ENCODE measurements at places on chromosomes 5 and 9.

DNA sequence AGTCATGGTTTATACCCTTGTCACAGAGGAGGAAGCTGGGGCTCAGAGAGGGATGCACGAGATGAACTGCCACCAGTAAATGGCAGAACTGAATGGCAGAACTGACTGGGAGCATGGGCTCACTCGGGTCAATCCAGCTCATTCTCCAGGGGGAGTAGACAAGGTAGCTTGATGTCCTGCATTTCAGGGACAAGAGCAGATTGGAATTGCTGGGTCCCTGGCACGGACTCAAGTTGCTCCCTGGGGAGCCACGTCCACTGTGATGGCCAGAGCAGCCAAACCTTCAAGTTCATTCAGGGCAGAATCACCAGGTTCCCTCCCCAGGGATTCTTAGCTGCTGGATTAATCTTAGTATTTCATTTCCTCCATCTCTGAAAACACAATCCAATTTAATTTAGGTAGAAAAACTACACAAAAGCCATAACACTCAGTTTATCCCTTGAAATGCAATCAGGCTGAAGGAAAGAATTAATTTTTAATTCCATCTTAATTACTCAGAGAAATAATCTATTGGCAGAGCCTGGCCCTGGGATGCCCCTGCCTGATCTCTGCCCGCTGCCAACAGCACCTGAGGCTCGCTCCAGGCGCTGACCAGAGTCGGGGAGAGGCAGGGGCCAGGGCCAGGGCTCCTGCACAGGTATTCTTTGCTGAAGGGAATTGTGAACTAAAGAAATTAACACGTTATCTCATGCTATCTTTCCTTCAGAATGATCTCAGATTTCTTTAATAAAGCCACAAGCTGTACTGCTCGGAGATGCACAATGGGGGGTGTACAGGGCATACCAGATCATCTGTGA lies 42.0 kb upstream of the UNC5A start:
- DNase-seq, result no peak

DNA sequence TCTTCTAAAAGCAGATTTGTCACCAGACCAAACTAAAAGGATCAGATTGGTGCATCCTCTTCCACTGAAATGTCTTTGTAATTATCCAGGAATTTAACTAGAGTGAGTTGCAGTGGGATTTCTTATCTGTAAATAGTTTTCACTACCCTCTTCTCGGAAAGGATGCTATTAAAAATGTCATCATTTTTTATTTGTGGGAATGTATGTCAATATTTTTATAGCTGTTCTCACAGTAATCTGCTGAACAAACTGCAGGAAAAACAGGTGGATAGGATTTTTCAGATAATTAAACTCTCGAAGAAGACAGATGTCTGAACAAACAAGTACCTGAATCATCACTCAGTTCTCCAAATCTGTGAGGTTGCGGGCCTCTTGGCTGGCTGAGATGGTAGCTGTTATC lies 62.7 kb downstream of the RAB14 start:
- DNase-seq, result no peak

GRCh38 chr5:122778157-122778556 lies 3.3 kb downstream of the SNX2 start:
- DNase-seq, result no peak

DNA sequence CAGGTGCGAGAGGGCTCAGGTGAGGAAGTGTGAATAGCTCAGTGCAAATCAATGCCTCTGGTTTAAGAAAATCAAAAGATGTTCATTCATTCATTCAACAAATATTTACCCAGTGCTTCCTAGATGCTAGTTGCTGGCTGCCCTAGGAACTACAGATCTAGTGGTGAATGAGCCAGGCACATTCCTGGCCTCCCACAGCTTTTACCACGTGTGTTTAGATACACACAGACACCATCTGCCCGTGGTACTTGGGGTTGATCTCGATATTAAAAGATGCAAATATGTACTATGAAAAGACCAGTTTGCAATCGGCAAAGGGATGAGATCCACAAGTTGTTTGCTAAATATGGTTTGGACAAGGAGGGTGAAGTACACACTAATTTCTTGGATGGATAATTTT lies 78.2 kb downstream of the GTF3C4 start:
- DNase-seq, result no peak

GRCh38 chr5:90968319-90968718 lies 409.7 kb downstream of the ADGRV1 start:
- DNase-seq, result peak; percentile 62

DNA sequence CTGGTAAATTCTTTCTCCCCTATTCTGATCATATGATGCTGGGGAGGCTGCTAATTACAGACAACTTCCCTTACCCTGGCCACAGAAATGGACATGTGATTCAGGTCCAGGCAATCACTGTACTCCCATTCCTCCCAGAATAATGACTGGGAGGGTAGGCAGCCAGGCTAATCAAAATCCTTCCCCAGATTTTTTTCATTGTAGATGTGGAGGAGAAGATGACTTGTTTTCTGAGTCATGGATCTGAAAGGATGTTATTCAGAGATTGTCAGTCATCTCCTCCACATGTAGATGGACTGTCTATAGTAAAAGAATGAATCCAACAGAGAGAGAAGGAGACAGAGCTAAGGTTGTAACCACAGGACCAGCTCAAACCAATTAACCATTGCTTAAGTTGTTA lies 123.9 kb upstream of the PUM3 start:
- DNase-seq, result no peak

DNA sequence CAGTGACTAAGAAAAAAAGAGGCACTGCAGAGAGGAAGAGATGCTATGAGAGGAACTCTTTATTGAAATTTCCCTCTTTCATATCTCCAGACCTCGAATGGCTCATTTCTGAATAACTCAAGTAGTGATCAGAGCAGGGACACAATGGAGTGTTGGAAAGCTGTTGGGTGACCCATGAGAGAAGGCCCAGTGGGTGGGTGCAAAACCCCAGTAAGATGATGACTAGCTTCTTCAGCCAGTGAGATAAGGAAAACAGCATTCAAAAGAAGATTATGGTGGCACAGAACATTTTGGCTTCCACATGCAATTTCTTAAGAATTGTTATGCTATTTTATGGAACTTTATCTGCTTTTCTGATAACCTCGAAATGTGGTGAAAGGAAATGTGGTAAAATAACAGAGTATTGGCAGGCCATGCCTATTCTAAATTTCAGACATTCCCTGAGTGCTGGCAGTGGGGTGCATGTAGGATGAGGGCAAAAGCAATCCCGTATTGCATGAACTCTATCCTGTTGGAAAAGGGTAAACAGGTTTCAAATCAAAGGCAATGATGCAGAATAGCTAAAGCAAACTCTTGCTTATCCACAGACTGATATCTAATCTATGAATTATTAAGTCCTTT lies 128.0 kb upstream of the KLF9 start:
- no peak for DNase-seq

GRCh38 chr9:114050226-114050568 lies 27.9 kb downstream of the AMBP start:
- DNase-seq, result no peak
